Colonic mucosa (tissue), 4 donors: ENCODE measurements at places on chromosomes 7 and 10. TPM values are rescaled to one million over a fixed set of nuclear protein-coding genes. Genes with fewer than 3 reads are reported as not detected.

CYP2C19 gene
- total RNA-seq = 1.9 TPM

KLF14 gene
- not detected for total RNA-seq

DNA sequence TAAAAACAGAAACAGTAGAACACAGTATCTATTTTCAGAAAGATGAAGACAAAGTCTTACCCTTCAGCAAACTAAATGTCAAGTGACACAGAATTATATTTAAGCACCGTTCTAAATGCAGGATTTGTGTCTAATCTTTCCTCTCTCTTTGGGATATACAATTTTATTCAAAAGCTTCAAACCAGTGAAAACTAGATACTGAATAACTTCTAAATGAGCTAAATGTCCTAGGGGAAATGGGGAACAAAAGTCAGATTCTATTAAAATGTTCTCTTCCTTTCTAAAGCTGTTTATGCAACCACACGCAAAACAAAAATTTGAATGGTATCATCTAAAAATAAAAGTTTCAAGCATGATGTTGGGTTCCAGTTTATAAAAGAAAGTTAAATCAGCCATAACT, 136.4 kb upstream of the AOAH start:
- no peaks in the 10 kb centered on the region for H3K27me3 ChIP-seq
- no peak overlapping the region for H3K4me3 ChIP-seq
- H3K4me1 ChIP-seq = no peaks in the 10 kb centered on the region
- H3K27ac ChIP-seq = no peak overlapping the region
- no peaks in the 10 kb centered on the region for H3K36me3 ChIP-seq

DNA sequence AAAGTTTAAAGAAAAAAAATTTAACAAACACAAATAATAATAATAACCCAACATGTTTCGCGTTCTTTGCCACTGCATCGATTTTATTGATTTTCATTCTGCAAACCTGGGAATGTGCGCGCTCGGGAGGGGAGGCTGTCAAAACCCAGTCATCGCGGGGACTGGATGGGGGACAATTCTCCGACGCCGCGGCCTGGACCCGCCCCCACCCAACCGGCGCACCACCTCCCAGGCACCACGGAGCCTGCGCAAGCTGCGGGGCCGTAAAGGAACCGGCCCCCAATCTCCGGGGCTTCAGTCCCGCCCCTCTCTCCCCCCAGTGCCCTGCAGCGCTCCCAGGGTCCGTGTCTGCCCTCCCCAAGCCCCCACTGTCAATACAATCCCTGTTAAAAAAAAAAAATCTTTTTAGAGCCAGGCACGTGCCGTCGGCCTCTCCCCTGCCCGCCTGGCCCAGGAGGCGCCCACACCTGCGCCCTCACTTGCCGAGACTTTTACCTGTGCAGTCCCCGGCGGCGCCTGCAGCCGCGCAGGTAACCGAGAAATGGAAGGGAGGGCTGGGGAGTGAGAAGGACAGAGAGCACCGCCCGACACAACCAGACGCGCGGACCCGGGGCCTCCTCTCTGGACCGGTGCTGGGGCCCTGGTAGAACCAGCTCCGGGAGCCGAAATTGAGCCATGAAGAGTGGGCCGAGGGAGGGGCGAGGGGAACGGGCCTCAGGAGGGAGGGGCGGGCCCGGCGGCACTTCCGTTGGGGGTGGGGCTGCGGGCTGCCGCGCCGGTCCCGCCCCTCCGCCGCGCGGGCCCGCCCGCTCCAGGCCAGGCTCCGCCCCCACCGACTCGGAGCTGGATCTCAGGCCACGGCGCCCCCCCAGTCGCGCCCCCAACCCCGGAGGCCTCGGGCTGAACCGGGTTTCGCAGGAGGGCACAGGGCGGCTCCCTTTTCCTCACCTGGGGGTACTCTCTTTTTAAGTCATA, 7.6 kb upstream of the ZNF503 start:
- peaks cover 4% of the 10 kb centered on the region for H3K4me1 ChIP-seq
- H3K4me3 ChIP-seq = peak overlapping the region; percentile 64
- no peaks in the 10 kb centered on the region for H3K36me3 ChIP-seq

DNA sequence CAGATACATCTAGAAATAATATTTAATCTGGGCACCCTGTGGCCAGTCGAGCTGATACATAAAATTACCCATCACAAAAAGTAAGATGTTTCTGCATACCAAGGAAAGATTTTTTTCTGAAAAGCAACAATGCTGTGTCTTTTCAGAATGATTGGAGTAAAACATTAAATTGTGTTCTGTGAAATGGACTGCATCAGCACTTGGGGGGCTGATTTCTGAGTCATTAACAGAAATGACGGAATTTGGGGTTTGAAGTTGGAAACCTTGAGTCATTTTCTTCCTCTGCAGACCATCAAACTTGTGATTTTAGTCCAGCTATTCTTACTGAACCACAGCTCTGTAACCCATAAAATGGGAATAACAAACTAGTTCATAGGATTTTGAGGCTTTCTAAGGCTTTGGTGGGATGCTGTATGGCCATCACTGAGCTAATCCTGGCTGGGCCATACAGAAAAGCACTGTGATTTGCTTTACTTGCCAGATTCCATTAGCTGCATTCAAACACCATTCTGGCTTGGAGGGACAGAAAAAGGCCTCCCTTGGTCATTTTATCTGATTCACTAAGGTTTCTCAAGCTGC, 739.4 kb upstream of the IGFBP3 start:
- no peaks in the 10 kb centered on the region for H3K4me1 ChIP-seq
- no peak for DNase-seq
- H3K4me3 ChIP-seq = no peak overlapping the region

- H3K27me3 ChIP-seq = no peaks in the 10 kb centered on the region
- no peaks in the 10 kb centered on the region for H3K36me3 ChIP-seq
- H3K4me3 ChIP-seq = no peak overlapping the region
Observed at GRCh38 chr7:47420122-47420780, 161.7 kb downstream of the TNS3 start.

DNA sequence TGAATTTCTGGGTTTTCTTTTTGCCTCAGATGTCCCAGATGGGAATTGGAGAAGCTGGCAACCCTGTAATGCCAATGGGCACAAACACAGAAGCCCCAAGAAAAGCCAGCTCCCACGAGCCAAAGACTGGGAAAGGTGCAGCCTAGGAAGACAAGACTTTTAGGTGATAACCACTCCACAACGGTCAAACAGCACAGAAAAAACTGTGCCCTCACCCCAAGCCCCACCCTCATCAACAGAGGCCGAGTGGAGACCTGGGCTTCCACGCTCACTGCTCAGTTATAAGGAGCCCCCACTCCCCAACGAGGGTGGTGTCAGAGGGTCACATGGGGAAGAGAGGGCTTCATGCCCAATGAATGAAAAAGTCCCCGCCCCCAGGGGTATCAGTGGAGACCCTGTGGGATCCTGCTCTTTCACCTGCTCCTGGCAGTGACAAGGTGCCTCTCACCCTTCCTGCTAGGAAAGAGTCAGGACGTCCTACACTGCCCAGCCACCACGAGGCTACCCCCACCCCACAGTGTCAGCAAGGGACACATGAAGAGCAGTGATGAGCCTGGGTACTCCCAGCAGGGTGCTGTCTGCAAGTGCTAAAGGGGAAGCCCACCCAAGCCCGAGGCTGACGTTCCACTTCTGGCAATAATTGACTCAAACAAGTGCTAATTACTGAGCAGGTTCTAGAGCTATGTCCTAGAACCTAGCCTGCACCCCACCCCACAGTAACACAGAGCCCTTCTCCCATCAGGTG, 8.3 kb downstream of the TMEM273 start:
- no peaks in the 10 kb centered on the region for H3K36me3 ChIP-seq
- peak; percentile 13 for DNase-seq
- H3K27ac ChIP-seq = no peak overlapping the region
- no peak overlapping the region for H3K4me3 ChIP-seq
